ENCODE measurements at places on chromosomes 5 and 9.

DNA sequence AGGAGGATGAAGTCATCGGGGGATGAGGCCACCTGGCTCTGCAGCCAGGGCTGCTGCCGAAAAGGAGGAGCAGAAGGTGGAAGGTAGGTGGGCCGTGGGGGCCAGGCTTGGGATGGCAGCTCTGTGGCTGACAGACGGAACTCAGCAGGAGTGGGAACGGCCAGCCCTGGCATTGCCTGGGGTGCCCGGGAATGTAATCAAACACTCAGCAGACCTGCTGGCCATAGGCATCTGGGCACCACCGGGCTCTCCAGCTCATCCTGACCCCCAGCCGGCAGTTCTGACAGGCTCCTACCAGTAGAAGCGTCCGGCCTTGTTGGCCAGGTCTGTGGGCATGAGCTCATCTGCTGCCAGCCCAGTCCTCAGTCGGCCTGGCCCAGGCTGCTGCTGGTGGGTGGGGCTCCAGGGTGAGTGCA, 4.3 kb upstream of the FAT2 start:
- H3K4me3 ChIP-seq: no peak overlapping the region
- no peak overlapping the region for H3K27ac ChIP-seq
- no peaks in the 10 kb centered on the region for H3K36me3 ChIP-seq
- DNase-seq: no peak
- H3K4me1 ChIP-seq: no peaks in the 10 kb centered on the region
- H3K27me3 ChIP-seq: no peaks in the 10 kb centered on the region

DNA sequence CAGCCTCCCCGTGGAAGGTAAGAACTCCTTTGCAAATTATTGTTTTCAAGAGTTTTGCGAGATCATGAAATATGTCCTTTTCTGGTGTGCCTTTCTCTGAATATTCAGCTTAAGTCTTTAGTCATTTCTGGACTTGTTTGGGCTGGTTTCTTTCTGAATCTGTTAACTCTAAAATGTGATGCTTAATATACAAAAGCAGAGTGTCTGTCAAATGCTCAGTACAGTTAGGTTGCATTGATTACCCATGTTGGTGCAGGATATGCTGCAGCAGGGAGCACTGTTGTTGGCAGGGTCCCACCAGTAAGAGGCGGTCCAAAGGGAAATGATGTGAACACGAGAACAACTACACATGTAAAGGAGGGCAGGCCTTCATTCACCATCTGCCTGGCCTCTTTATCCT, 47.7 kb downstream of the SPTAN1 start:
- no peaks in the 10 kb centered on the region for H3K36me3 ChIP-seq
- no peak for DNase-seq
- no peak overlapping the region for H3K27ac ChIP-seq
- H3K4me1 ChIP-seq: no peaks in the 10 kb centered on the region
- no peaks in the 10 kb centered on the region for H3K27me3 ChIP-seq

DNA sequence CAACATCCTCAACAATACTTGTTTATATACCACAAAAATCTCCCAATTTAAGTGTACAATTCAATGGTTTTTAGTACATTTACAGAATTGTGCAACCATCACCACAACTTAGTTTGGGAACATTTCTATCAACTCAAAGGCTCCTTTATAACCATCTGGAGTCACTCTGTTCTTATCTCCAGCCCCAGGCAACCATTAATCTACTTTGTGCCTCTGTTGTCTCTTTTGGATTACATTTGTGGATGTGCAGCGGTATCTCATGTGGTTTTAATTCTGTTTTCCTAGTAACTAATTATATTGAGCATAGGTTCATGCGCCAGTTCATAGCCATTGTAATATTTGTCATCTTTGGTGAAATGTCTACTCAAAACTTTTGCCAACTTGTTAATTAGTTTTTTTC, 14.4 kb downstream of the ADAMTS19 start:
- DNase-seq: no peak
- peaks cover 5% of the 10 kb centered on the region for H3K4me1 ChIP-seq
- no peak overlapping the region for H3K4me3 ChIP-seq
- no peaks in the 10 kb centered on the region for H3K27me3 ChIP-seq
- no peaks in the 10 kb centered on the region for H3K36me3 ChIP-seq
- H3K27ac ChIP-seq: no peak overlapping the region

DNA sequence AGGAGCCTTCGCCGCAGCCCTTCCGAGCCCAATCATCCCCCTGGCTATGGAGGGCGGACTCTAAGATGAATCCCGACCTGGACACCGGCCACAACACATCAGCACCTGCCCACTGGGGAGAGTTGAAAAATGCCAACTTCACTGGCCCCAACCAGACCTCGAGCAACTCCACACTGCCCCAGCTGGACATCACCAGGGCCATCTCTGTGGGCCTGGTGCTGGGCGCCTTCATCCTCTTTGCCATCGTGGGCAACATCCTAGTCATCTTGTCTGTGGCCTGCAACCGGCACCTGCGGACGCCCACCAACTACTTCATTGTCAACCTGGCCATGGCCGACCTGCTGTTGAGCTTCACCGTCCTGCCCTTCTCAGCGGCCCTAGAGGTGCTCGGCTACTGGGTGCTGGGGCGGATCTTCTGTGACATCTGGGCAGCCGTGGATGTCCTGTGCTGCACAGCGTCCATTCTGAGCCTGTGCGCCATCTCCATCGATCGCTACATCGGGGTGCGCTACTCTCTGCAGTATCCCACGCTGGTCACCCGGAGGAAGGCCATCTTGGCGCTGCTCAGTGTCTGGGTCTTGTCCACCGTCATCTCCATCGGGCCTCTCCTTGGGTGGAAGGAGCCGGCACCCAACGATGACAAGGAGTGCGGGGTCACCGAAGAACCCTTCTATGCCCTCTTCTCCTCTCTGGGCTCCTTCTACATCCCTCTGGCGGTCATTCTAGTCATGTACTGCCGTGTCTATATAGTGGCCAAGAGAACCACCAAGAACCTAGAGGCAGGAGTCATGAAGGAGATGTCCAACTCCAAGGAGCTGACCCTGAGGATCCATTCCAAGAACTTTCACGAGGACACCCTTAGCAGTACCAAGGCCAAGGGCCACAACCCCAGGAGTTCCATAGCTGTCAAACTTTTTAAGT, 819 bp downstream of the ADRA1B start:
- no peak for DNase-seq
- H3K27me3 ChIP-seq: no peaks in the 10 kb centered on the region
- H3K36me3 ChIP-seq: no peaks in the 10 kb centered on the region
- H3K4me3 ChIP-seq: no peak overlapping the region
- H3K27ac ChIP-seq: peak overlapping the region; percentile 35

DNA sequence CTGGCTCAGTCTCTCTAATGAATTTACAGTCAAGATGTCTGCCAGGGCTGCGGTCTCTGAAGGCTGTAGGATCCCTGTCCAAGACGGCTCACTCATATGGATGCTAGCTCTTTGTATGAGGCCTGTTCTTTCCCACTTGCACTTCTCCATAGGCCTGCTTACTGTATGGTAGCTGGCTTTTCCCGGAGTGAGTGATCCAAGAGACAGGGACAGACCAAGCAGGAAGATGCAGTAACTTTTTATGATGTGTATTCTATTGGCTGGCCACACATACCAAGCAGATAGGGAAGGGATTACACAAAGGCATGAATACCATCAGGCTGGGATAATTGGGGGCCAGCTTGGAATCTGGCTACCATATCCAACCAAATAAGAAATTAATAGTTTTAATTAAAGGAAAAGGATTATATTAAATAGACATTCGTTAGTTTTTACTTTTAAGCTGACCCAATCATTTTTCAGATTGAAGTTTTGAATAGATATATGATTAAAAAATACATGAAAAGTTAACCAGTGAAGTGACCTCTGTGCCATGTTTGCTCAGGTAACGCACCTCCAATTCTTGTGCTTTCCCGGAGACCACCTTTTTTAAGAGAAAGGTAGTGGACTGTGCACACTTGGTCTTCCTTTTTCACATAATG, 20.6 kb downstream of the NSD1 start:
- DNase-seq: no peak
- H3K27me3 ChIP-seq: no peaks in the 10 kb centered on the region
- H3K4me3 ChIP-seq: no peak overlapping the region
- no peaks in the 10 kb centered on the region for H3K4me1 ChIP-seq
- H3K36me3 ChIP-seq: no peaks in the 10 kb centered on the region

DNA sequence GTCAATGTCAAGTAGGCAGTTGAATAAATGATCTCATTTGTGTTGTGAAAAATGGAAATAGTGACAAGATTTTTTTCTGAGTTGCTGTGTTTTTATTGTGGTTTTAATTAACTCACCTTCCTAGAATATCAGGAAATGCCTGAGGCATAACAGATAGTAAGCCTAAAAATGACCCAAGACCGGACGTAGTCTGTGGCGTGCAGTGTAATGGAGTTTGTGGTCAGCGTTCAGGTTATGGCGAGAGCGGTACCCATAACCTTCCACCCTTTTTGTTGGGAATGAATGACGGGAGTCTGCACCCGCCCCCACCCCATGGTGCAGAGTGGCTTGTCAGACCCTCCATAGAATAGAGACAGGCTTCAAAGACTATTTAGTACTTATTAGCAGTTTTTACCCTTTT, 119.3 kb downstream of the GALNT10 start:
- H3K27me3 ChIP-seq: no peaks in the 10 kb centered on the region
- H3K27ac ChIP-seq: no peak overlapping the region

GRCh38 chr5:120631611-120632010, 167.5 kb downstream of the PRR16 start:
- no peak for DNase-seq
- no peaks in the 10 kb centered on the region for H3K4me1 ChIP-seq
- H3K27me3 ChIP-seq: no peaks in the 10 kb centered on the region
- H3K27ac ChIP-seq: no peak overlapping the region
- no peak overlapping the region for H3K4me3 ChIP-seq

GRCh38 chr5:135454946-135455345, 2.8 kb upstream of the TIFAB start:
- H3K27me3 ChIP-seq: no peaks in the 10 kb centered on the region
- no peaks in the 10 kb centered on the region for H3K36me3 ChIP-seq
- H3K4me1 ChIP-seq: no peaks in the 10 kb centered on the region
- no peak overlapping the region for H3K27ac ChIP-seq
- no peak overlapping the region for H3K4me3 ChIP-seq
- DNase-seq: no peak

Measured in uterus (tissue), 4 donors.